ENCODE measurements at places on chromosomes 13 and 19. TPM values are rescaled to one million over a fixed set of nuclear protein-coding genes. Genes with fewer than 3 reads are reported as not detected.
A peak's percentile ranks its signal among the peaks of the same experiment; 100 is the strongest.

IGSF23 gene
- not detected for total RNA-seq

DNA sequence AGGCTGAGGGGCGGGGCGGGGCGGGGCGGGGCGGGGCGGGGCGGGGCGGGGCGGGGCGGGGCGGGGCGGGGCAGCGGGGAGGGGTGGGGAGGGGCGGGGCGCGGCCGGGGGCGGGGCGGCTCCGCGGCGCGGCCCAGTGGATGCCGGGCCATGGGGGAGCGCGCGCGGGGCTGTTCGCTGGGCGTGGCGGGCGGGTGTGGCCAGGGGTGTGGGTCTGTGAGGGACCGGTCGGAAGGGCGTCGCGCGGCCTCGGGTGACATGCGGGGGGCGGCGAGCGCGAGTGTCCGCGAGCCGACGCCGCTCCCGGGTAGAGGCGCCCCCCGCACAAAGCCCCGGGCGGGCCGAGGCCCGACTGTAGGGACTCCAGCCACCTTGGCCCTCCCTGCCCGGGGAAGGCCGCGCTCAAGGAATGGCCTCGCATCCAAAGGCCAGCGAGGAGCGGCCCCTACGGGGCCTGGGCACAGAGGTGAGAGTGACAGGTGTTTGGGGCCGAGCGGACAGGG, at the start of gene ZFP28:
Gene ZFP28, plus strand, starts transcription at position 188 of the 503 bp plus-strand sequence. Its CDS starts 71 bp downstream, at position 259.
- no peak for DNase-seq
- H3K36me3 ChIP-seq, result no peaks in the 10 kb centered on the region
- no peaks in the 10 kb centered on the region for H3K4me1 ChIP-seq
- H3K27me3 ChIP-seq, result no peaks in the 10 kb centered on the region

KLK4 gene
- total RNA-seq, result not detected

DNA sequence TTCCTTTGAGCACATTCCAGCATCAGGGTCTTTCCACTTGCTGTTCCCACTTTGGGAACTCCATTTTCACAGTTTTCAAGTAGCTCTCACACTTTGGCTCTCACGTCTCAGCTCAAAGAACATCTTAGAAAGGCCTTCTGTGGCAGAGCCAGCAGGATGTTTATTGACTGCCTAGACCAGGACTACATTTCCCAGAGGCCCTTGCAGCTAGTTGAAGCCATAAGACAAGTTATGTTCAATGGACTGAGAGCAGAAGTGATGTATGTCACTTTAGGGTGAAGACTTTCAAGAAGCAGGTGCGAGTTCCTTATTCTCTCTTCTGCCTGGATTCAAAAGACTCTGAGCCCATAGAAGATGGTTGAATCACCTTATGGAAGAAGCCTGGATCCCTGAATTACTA, 4.3 kb upstream of the HAUS5 start:
- DNase-seq, result peak; percentile 72

GRCh38 chr19:2478756-2479555, 3.0 kb downstream of the GADD45B start:
- peak; percentile 62 for DNase-seq
- peak overlapping the region; percentile 75 for H3K4me3 ChIP-seq

DNA sequence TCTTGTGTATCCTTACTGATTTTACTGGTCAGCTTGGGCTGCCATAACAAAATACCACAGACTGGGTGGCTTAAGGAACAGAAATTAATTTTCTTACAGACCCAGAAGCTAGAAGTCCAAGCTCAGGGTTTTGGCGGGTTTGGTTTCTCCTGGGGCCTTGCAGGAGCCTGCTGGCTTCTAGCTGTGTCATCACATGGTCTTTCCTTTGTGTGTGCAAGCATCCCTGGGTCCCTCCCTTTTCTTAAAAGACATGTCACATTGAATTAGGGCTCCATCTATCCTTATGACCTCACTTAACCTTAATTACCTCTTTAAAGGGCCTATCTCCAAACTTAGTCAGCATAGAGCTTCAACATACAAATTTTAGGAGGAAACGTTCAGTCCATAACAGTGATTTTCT, 23.4 kb downstream of the UBAC2 start:
- peak overlapping the region; percentile 94 for H3K27ac ChIP-seq
- no peaks in the 10 kb centered on the region for H3K36me3 ChIP-seq
- DNase-seq, result peak; percentile 79
- H3K27me3 ChIP-seq, result no peaks in the 10 kb centered on the region

DNA sequence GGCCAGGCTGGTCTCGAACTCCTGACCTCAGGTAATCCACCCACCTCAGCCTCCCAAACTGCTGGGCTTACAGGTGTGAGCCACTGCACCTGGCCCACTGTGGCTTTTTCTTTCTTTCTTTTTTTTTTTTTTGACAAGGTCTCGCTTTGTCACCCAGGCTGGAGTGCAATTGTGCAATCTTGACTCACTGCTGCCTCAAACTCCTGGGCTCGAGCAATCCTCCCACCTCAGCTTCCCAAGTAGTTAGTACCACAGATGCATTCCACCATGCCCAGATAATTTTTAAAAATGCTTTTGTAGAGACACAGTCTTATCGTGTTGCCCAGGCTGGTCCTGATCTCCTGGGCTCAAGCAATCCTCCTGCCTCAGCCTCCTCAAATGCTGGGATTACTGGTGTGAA, 12.1 kb upstream of the FCGBP start:
- H3K27ac ChIP-seq, result no peak overlapping the region
- no peak overlapping the region for H3K4me3 ChIP-seq
- H3K36me3 ChIP-seq, result no peaks in the 10 kb centered on the region

ZGLP1 gene
- 5.3 TPM for total RNA-seq

DNA sequence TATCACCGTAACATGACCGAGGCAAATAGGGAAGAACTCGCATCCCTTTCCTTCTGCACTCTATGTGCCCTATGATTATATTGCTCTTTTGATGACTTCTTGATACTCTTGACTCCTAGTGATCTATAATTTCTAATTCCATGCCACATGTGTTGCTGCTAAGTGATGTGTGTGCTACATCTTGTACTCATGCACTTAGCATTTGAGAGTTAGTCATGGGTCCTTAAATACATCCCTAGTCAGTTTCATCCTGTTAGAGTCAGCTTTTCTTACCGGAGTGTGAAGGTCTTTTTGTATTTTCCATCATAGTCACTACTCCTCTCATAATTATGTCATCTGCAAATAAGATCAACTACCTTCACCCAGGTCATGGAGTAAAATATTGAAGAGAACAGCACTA, 30.2 kb downstream of the RXFP2 start:
- H3K4me3 ChIP-seq, result no peak overlapping the region
- H3K4me1 ChIP-seq, result no peaks in the 10 kb centered on the region

MAG gene
- not detected for total RNA-seq

GRCh38 chr19:41995959-41996797, 2.1 kb upstream of the ATP1A3 start:
- H3K27me3 ChIP-seq, result no peaks in the 10 kb centered on the region
- no peak overlapping the region for H3K27ac ChIP-seq
- no peaks in the 10 kb centered on the region for H3K36me3 ChIP-seq
- peaks cover 37% of the 10 kb centered on the region for H3K4me1 ChIP-seq
- H3K4me3 ChIP-seq, result no peak overlapping the region

- no peak for DNase-seq
- no peaks in the 10 kb centered on the region for H3K4me1 ChIP-seq
- no peaks in the 10 kb centered on the region for H3K27me3 ChIP-seq
- H3K4me3 ChIP-seq, result no peak overlapping the region
- H3K36me3 ChIP-seq, result no peaks in the 10 kb centered on the region
Measured at GRCh38 chr13:66859078-66859477, 371.1 kb downstream of the PCDH9 start.

CLN5 gene
- total RNA-seq, result 11.8 TPM

DNA sequence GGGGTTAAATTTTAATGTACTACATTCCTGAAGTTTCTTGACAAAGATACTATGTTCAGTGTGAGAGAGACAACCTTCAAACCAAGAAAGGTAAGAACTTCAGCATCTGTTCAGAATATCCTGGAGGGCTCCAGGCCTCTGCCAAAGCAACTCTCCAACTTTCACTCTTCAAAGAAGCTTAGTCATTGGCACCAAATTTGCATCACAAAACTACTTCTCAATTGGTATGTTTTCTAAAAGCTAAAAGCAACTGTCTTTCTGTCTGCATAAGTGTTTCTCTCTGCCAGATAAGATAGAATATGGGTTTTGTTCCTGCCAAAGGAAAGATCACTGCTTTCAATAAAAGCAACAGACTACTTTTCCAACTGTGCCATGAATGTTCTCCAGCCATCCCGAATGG, 187.4 kb downstream of the SUCLA2 start:
- no peaks in the 10 kb centered on the region for H3K36me3 ChIP-seq
- H3K27me3 ChIP-seq, result no peaks in the 10 kb centered on the region
- H3K27ac ChIP-seq, result no peak overlapping the region
- no peak overlapping the region for H3K4me3 ChIP-seq
- H3K4me1 ChIP-seq, result no peaks in the 10 kb centered on the region

GRCh38 chr13:113305208-113305607, 8.2 kb downstream of the LAMP1 start:
- H3K4me1 ChIP-seq, result peaks cover 3% of the 10 kb centered on the region
- no peaks in the 10 kb centered on the region for H3K27me3 ChIP-seq
- DNase-seq, result no peak
- H3K4me3 ChIP-seq, result no peak overlapping the region
- H3K27ac ChIP-seq, result no peak overlapping the region
- peaks cover 4% of the 10 kb centered on the region for H3K36me3 ChIP-seq

GRCh38 chr13:42574011-42574410, at the start of gene TNFSF11:
TSS of gene TNFSF11 (plus strand) at chr13:42574152. CDS start at chr13:42574304, 152 bp downstream.
- no peak for DNase-seq
- no peaks in the 10 kb centered on the region for H3K36me3 ChIP-seq
- peaks cover 3% of the 10 kb centered on the region for H3K4me1 ChIP-seq
- no peaks in the 10 kb centered on the region for H3K27me3 ChIP-seq
- no peak within 1 kb of the TSS for H3K27ac ChIP-seq

ABCA7 gene
- 31.7 TPM for total RNA-seq

- no peak overlapping the region for H3K27ac ChIP-seq
- peaks cover 21% of the 10 kb centered on the region for H3K36me3 ChIP-seq
- H3K4me3 ChIP-seq, result no peak overlapping the region
- H3K4me1 ChIP-seq, result no peaks in the 10 kb centered on the region
- peak; percentile 44 for DNase-seq
Measured at GRCh38 chr19:17866964-17867486, 4.7 kb upstream of the SLC5A5 start.

DNA sequence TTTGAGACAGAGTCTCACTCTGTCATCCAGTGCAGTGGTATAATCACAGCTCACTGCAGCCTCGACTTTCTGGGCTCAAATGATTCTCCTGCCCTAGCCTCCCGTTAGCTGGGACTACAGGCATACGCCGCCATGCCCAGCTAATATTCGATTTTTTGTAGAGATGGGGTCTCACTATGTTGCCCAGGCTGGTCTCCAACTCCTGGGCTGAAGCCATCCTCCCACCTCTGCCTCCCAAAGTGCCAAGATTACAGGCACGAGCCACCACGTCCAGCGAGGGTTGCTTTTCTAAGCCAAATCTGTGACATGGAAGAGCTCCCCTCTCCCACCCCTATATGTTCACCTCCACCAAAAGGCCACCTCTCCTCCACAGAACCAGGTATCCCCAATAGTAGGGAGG, 10.9 kb upstream of the ATF5 start:
- peaks cover 48% of the 10 kb centered on the region for H3K36me3 ChIP-seq
- no peak overlapping the region for H3K27ac ChIP-seq
- H3K4me1 ChIP-seq, result peaks cover 7% of the 10 kb centered on the region
- no peaks in the 10 kb centered on the region for H3K27me3 ChIP-seq
- DNase-seq, result no peak

DNA sequence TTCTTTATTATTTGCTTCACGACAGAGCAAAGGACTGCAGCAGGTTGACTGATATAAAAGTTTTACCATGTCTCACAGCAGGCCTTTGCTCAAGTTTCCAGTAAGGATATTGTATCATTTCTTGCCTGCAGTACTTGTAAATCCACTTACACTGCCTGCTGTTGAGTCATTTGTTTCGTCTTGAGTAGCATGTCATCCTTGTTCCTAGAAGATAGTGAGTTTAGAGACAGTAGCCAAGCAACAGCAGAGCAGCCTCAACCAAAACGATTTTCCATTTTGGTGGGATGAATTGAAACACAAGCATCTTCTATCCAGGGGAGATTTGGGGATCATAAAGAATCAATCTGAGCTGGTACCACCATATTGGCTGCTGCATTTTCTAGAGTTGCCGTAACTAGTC, 24.0 kb upstream of the ALOX5AP start:
- H3K4me1 ChIP-seq, result no peaks in the 10 kb centered on the region
- H3K27ac ChIP-seq, result no peak overlapping the region
- H3K36me3 ChIP-seq, result no peaks in the 10 kb centered on the region
- H3K4me3 ChIP-seq, result no peak overlapping the region
- DNase-seq, result no peak
- H3K27me3 ChIP-seq, result no peaks in the 10 kb centered on the region

GRCh38 chr19:13033244-13033643, 38.0 kb downstream of the NFIX start:
- no peaks in the 10 kb centered on the region for H3K27me3 ChIP-seq
- H3K36me3 ChIP-seq, result no peaks in the 10 kb centered on the region
- no peak overlapping the region for H3K27ac ChIP-seq
- no peak overlapping the region for H3K4me3 ChIP-seq

DNA sequence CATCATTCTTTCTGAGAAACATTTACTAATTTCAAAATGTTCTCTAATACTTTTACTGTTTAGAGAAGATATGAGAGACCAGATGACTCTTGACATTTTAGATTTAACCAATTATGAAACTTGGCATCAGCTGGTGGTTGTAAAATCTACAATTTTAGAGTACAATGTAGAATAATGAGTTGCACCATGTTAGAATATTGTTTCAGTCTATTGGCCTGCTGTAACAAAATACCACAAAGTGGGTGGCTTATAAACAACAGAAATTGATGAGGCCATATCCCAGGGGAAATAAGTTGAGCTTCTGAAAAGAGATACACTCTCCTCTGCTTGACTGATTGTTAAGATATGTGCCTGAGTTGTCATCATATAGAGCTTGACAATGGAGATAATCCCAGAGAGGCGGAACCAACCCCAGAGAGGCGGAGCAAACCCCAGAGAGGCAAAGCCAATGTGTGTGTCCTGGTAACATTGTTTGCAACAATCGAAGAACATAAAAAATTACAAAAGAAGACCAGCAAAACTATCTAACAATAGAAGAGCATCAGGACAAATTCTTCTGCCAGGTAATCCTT, 373.0 kb upstream of the SLITRK1 start:
- no peak overlapping the region for H3K4me3 ChIP-seq
- H3K36me3 ChIP-seq, result no peaks in the 10 kb centered on the region
- no peak for DNase-seq
- H3K27ac ChIP-seq, result no peak overlapping the region

Measured in Karpas-422 (cell line).